Fibroblast of the aortic adventitia (primary cell): ENCODE measurements at places on chromosomes 13 and 19. TPM values are rescaled to one million over a fixed set of nuclear protein-coding genes. Genes with fewer than 3 reads are reported as not detected.
A peak's percentile ranks its signal among the peaks of the same experiment; 100 is the strongest.

DNA sequence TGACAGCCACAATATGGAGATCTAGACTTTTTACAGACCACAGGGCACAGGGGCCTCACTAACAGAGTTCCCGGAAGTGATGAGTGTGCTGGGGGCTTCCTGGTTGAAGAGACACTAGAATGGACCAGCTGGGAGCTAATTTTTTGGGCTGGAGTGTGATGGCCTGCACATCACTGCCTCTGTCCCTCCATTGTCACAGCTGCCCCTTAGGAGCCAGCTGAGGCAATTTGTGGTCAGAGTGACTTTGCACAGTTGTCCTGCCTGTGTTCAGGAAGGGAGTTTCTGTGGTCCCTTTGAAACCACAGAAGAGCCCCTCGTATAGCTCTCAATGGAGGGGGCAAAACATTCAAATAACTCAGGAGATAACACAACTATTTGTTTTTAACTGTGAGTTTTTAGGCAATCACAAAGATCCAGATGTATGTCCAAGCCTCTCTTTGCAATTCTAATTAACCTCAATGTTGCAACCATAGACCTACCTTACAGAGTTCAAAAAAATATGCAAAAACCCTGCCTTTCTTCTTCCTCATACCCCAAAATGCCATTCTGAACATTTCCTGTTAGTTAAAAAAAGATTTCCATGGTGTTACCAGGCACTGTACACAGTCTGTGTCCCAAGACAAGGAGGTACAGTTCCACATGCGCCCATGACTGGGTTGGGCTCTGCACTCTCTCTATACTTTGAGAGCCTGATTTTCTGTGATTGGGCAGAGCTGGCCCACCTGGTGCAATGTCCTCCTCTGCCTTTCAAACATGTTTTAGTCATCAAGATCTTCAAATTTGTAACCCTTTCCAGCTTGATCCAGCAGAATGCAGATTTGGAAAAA lies 2.4 kb downstream of the ALOX5AP start:
- DNase-seq, result no peak

- no peak for DNase-seq
These were observed 5.1 kb downstream of the MYADM start for GRCh38 chr19:53872762-53873161.

GRCh38 chr13:48068036-48068435 lies 26.9 kb downstream of the MED4 start:
- DNase-seq, result no peak

GRCh38 chr19:38209152-38209551 lies 14.9 kb downstream of the DPF1 start:
- DNase-seq, result no peak

DNA sequence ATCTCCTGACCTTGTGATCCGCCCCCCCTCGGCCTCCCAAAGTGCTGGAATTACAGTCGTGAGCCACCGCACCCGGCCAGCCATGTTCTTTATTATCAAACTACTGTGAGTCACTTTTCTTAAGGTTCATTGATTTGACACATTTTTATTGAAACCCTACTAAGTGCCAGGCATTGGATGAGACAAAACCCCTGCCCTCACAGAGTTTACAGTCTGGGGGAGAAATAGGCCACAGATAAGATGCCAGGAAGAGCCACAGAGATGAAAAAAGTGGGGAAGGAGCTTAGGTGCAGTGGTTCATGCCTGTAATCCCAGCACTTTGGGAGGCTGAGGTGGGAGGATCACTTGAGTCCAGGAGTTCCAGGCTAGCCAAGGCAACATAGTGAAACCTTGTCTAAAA lies 14.5 kb upstream of the MAP2K2 start:
- no peak for DNase-seq

DNA sequence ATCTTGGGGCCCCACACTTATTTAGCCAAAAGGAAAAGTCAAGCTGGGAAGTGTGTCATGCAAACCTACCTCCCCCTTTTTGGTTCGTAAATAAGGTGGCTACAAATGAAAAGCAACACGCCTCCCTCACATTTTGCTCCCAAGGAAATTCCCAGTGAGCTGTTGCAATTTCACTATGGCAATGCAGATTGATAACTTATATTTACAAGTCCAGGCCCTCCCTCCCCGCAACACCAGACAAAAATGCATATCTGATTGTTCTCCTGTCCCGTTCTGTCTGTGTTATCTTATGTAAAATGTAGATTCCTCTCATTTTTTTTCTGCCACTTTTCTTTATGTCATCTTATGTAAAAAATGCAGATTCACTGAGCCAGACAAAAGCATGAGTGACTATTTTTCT lies 1305.3 kb downstream of the SLITRK5 start:
- no peak for DNase-seq

- DNase-seq, result peak; percentile 6
These were observed 10.3 kb upstream of the GARIN5A start for GRCh38 chr19:50486823-50487515.

- DNase-seq, result no peak
These were observed 32.8 kb downstream of the ZSWIM9 start for GRCh38 chr19:48203222-48203793.

DNA sequence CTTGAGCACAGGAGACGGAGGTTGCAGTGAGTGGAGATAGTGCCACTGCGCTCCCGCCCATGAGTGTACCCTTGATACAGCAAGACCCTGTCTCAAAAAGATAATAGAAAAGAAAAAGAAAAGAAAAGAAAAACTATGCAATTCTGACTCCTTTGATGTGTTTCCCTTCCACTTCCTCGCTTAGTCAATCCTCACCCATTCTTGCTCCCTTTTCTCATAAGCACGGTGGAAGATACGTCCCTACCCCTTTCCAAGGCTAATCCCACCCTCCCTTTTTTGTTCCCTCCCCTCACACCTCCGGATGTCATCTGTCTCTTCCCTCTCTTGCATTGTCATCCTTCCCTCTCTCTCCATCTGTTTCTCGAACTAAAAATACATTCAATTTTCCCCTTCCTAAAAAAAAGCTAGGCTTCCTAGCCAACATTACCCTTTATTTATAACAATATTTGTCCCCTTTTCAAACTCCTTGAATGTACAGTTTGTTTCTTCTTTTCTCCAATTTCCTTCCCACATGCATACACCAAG lies 40.5 kb upstream of the ITM2B start:
- no peak for DNase-seq

SRRM5 gene
- 0.09 TPM in 1 of 2 replicates, not detected in the other for total RNA-seq

RXFP2 gene
- not detected in 2 replicates for total RNA-seq

LRRC25 gene
- total RNA-seq, result 0.09 TPM in 1 of 2 replicates, not detected in the other

KLK3 gene
- not detected in 2 replicates for total RNA-seq

FFAR3 gene
- not detected in 2 replicates for total RNA-seq

CCNA1 gene
- 0.09 TPM in 1 of 2 replicates, not detected in the other for total RNA-seq
